ENCODE measurements at places on chromosomes 1 and 21.
A peak's percentile ranks its signal among the peaks of the same experiment; 100 is the strongest.

DNA sequence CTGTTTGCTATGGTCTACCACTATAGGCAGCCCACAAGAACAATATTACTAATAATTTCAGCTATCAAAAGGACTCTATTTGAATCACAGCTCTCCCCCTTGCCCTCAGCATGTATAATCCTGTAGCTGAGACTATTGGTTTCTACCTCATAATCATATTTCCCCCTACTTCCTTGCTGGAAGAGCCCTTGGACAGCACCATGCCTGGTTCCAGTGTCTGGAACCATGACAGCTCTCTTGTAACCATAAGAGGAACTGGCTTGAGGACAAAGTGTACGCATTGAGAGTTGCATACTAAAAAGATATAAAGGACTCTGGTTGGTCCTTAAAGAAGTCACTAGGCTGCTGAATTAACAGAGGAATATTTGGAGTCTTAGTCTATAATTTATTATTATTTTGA is 110.7 kb upstream of the ZRANB2 start:
- no peak for DNase-seq

DNA sequence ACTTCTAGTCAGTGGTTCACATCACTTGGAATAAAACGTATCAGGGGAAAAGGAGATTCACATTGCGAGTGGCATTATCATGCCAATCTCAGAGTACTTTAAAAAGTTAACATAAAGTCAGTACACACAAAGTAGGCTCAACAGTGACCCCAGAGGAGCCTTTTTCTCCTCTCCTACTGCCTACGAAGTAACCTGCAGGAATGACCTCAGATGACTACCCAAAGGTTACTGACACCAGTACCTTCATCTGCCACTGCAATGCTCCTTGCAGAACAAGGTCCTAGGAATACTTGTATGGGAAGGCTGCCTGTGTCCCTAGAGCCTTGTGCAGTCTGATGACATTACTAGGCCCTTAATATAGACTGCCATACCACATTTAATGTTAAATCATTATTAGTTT is 389.8 kb upstream of the LYPLAL1 start:
- no peak for DNase-seq

GRCh38 chr1:232459826-232460225 is 170.1 kb downstream of the SIPA1L2 start:
- DNase-seq, result no peak

GRCh38 chr1:62462370-62462769 is 25.5 kb downstream of the USP1 start:
- DNase-seq, result no peak

DNA sequence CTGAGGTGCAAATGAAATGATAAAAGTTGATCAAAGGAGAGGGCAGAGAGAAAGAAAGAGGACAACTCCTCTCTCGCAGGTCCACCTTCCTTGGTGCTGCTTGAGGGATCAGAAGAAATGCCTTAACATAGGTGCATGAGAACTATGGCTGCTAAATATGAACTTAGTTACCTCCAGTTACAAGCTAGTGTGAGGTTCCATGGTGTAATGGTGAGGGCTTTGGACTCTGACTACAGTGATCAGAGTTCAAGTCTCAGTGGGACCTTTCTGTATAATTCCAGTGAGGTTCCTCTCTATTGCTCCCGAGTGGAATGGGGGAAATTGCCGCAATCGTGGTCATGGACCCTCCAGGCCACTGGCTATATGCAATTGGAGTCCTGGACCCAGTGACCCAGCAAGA is 387.3 kb downstream of the FAM72C start:
- DNase-seq, result no peak

DNA sequence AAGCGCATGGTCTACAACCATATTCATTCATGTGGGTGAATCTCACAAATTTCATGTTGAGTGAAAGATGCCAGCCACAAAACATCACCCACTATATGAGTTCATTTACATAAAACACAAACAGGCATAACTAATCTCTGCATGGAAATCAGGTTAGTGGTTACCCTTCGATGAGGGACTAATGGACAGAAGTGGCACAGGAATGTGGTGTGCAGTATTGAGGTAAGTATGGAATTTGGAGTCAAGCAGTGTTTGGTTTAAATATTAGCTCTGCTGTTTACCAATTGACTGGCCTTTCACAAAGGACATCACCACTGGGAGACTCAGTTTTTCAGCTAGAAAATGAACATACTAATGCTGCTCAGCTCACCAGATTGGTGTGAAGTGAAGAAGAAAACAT is 24.2 kb downstream of the CCDC185 start:
- DNase-seq, result no peak

GRCh38 chr1:40838045-40838979 is 23.9 kb downstream of the CITED4 start:
- DNase-seq, result no peak

DNA sequence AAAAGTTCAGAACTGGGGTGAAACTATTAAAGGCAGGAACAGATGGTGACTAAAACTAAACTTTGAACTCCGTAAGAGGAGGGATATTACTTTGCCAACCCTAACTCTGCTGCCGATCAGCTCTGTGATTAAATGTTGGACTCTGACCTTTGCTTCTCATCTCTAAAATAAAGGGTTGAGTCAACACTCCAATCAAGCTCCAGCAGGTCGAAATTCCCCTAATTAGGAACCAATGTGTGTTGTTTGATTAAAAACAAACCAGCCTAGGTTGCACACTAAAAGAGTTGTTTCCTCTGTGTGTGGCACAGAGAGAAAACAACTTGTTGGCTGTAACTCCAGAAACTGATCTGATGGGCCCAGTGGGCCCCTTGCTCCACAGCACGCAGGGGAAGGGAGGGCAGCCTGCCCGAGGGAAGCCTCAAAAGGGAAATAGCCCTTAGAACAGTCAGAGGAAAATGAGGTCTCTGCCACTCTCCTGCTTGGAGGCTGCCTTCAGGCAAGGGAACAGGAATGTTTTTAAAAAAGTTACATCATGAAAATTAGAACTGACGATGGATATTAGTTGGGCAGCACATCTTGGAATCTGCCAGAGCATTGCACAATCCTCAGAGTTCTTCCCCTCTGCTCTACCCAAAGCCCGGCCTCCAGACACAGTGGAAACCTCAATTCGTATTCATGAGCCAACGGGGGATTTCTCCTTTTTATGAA is 69.3 kb downstream of the KCTD3 start:
- no peak for DNase-seq

DNA sequence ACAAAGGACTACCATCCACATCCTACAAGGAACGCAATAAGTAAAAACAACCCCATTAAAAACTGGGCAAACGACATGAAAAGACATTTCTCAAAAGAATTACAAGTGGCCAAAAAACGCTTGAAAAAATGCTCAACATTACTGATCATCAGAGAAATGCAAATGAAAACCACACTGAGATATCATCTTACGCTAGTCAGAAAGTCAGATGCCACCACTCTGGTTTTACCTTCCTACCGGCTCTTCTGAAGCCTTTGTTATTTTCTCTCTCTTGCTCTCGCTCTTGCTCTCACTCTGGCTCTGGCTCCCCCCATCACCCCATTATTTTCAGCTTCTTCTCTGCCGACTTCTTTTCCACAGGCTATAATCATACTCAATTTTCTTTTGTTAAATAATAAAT is 38.8 kb downstream of the VPS45 start:
- no peak for DNase-seq

GRCh38 chr1:107486349-107486748 is 345.5 kb downstream of the NTNG1 start:
- no peak for DNase-seq

DNA sequence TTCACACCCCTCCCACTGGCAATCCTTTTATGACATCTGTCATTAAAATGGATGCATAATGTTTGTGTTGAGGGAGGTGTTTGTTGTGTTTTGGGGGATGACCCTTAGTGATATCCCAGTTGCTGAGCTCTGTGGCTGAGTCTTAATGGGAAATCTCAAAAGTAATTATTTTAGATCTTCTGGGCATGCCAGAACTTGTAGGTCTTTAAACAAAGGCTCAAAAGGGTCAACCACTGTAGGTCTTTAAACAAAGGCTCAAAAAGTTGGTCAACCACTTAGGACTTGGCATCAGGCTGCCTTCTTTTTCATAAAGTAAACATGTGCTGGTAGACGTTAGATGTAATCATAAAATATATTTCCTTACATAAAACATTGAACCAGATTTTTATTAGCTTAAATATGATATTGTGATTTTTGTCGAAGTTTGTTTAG is 78.0 kb downstream of the CDC14A start:
- DNase-seq, result no peak

DNA sequence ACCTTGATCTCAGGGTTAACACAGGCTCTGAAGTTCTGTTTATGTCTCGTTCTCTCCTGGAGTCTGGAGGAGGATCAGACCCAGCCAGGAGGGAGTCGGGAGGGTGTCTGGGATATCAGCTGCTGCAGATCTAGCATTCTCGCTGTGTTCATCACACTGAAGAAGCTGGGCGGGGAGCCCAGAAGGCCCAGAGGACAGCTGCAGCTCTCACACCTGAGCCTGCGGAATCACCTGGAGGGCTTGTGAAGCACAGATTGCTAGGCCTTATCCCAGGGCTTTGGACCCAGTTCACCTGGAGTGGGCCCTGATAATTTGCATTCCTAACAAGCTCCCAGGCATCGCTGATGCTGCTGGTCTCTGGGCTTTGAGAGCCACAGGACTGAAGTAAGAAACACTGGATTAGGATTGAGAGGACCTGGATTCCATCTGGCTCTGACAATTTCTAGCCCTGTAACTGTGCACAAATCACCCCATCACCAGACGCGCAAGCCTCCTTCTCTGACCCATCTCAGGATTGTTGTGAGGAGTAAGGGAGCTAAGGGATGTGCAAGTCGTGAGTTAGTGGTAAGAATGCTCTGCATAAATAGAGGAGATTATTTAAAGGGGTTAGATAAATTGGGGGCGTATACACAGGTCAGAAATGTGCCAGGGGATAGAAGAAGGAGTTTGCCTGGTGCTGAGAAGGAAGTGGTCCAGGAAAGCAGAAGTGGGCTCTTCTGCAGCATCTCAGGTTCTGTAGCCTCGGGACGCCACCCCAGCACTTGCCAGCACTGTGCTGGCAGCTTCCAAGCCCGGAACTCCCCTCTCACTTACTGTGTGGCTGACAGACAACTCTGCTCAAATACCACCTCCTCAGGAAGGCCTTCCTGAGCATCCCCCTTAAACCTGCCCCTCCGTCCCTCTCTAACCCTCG is 19.1 kb downstream of the ABCA4 start:
- no peak for DNase-seq

DNA sequence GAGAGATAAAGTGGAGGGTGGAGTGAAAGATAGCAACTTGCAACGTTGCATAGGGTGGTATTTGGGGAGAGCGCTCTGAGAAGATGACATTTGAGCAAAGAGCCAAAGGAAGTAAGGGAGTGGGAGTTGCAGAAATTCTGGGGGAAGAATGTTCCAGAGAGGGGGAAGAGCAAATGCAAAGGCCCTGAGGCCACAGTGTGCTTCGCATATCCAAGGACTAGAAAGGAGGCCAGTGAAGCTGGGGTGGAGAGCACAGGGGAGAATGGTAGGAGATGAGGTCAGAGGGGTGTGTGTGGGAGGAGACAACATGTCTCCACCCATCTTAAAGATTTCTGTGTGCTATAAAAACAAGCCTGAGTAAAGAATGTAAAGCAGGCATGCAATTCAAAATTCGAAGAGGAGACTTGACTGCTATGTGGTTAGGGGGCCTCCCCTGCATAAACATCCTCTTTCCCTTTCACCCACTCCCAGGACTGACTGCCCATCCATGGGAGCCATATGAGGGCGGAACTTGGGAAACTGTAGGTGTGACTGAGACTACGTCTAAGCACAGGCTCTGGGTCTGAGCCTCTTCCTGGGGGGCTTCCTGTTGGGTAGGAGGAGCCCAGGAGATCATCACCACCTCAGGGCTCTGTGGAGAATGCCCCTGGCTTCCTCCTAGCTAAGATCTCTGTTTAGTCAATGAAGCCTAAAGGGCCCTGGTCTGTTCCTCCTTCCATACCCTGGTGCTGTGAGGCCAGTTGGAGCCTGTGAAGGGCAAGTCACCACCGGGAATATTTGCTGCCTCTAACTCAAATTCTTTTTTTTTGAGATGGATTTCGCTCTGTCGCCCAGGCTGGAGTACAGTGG is 2.9 kb upstream of the CLIC4 start:
- DNase-seq, result peak; percentile 69

GRCh38 chr1:34779962-34780361 is 1.1 kb upstream of the GJB3 start:
- no peak for DNase-seq

DNA sequence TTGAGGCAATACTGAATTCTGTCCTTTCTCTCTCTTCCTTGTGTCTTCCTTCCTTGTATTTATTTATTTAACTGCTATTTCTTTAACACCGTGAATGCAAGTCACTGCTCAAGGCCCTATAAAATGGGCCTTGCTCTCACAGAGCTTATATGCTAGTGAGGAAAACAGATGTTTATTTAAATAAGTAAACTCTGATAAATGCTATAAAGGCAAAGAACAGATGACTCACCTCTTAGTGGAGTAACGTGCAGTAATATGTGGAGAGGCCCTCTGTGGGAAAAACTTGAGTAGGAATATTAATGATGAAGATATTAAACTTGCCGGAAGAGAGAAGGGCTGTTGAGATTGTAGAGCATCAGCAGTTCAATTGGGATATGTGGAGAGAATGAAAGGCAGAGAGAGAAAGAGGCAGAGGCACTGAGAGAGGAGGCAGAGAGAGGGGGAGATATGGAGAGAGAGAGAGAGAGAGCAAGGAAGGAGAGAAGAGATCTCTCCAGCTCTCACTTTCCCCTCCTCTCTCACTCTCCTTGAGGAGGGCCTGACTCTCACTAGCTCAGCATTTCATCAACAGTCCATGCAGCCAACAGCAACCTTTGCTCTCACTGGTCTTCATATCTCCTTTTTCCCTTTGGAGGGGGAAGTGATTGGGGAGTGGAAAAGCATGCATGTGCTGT is 322.2 kb downstream of the LMX1A start:
- DNase-seq, result no peak

DNA sequence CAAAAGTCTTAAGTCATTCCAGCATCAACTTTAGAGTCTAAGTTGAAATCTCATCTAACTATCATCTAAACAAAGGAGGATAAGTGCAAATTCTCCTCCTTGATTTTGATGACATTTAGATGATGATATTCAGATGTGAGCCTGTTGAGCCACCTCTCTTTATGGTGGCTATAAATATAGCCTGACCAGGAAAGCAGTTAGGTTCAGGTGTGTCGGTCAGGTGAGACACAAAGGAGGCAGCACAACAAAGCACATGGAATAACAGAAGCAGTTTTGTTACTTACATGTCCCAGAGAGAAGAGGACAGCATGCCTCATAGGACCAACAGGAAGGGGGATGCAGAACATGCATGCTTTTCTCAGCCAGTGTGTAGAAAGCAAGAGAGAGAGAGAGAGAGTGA is 30.6 kb upstream of the PLA2G2A start:
- no peak for DNase-seq

GRCh38 chr1:173876732-173877131 is 8.6 kb downstream of the ZBTB37 start:
- no peak for DNase-seq
